Renal cortical epithelial cell (primary cell): ENCODE measurements at places on chromosomes 11 and 22.
A peak's percentile ranks its signal among the peaks of the same experiment; 100 is the strongest.

DNA sequence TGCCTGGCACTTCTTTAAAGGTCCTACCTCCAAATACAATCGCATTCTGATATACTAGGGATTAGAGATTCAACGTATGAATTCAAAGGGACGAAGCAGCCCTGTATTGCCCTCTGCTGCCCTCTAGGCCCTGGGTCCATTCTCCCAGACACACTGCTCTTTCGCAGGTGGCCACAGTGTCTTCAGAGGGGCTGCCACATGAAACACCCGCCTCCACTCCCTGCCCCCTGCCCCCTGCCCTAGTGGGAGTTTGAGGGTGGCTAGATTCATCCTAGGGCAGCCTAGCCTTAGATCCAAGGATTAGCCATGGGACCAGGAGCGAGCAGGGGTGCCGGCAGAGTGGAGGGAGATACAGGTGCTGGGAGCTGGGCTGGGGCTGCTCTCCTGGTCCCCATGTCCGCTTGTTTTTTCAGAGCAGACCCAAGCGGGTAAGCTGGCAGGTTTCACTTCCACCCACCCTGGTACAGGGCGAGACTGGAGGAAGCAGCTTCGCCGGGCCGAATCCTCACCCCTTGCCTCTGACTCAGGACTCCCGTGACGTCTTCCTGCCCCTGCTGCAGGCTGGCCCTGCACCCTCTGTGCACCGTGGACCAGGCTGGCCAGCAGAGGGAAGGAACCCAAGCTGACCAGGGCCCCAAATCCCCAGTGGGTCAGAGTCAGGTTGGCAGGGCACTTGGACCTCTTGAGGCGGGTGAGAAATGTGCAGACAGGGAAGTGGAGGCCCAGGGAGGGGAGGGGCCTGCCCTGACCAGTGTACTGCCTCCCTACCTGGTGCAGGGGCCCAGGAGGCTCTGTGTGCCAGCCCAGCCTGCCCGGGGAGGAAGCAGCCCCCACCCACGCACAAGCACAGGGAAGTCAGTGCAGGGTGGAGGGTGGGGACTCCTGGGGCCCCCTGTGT, 28.4 kb upstream of the HMOX1 start:
- peak; percentile 44 for DNase-seq

DNA sequence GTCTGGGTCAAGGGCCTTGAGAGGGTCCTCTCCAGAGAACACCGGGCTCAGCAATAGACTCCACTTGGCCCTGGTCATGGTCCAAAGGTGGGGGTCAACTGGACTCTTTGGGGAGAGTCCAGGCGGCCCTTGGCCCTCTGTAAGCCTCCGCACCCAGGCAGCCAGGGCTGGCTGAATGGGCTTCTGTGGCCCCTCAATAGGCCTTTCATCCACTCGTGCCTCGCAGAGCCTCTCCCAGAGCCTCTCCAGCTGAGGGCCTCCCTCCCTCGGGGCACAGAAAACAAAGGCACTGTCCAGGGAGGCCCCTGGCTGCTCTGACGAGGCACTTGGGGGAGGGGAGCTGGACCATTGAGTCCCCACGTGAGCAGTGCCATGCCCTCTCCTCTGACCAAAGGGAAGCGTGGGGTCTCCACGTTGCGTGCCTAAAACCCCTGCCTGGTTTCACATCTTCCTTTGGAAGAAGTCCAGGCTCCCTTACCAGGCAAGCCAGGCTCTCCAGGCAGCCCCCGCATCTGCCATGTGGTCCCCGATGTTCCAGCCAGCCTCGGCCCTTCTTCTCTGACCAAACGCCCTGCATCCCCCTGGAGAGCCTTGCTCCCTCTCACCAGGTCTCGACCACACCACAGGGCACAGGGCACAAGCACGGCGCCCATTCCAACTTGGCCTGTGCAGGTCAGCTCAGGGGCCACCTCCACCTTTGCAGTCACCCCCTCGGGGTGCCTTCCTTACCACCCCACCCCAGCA, 15.5 kb downstream of the KIAA0930 start:
- no peak for DNase-seq

DNA sequence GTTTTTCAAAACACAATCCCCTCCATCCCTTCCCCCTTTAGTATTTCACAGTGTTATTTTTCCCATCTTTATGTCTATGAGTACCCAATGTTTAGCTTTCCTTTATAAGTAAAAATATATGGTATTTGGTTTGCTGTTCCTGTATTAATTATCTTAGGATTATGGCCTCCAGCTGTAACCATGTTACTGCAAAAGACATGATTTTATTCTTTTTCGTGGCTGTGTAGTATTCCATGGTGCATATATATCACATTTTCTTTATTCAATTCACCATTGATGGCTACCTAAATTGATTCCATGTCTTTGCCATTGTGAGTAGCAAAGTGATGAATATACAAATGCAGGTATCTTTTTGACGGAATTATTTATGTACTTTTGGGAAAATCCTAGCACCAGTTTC, 346.4 kb upstream of the CNTN5 start:
- DNase-seq = no peak

- DNase-seq = no peak
These were observed 274.0 kb downstream of the SOX6 start for GRCh38 chr11:16082095-16083055.

DNA sequence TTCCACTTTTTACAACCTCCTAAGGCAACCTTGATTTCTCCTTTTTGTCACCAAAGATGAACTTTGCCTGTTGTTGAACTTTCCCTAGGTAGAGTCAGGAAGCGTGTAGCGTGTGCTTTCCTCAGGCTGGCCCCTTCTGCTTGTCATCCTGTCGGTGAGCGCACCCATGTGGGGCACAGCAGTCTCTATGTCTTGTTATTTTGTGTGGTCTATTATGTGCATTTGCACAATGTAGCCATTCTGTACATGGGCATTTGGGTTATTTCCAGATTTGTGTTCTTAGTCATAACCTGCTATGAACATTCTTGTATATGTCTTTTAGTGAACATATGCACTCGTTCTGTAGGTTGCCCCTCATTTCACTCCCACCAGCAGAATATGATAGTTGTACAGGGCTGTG, 34.9 kb downstream of the CABIN1 start:
- no peak for DNase-seq

DNA sequence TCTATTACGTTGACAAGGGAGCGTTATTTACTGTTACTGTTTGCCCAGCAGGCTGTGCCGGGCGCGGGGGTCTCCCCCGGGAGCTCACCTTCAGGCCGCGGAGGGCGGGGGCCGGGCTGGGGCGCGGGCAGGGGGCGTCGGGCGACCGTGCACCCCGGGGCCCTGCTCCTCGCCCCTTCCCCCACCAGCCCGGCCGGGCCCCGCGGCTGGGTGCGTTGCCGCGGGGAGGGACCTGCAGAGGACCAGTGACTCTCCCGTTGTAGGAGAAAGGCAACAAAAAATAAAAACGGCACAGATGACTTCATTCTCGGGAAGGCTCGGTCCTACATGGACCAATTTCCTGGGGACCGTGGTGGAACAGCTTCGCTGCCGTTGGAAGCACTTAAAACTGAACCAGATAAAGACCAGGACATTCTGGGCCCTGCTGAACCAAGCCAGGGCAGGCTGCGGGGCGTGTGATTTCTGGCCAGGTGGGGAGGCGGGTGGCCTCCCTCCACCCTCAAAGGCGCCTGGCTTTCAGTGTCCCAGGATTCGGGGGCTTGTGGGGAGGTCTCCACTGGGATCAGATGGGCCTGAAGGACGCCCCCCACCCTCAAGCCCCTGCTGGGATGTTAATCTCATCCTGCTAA, 57.4 kb downstream of the IGLL1 start:
- no peak for DNase-seq

DNA sequence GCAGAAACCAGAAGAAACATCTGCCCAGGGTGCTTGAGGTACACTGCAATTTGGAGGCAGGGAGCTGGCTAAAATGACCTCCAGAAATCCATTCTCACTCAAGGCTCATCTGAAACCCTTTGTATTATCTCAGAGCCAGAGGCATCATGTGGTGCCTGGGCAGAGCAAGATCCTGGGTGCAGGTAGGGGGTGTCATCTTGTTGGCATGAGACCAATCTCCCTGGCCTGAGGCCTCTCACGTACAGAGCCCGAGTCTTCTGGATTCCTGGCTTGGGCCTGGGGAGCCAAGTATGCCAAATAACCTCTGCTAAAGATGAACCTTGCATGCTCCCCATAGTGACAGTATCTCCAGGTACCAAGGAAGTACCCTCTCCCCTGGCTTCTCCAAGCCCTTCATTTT, 2.4 kb downstream of the LMO1 start:
- no peak for DNase-seq
